ENCODE measurements at places on chromosomes 6 and 20.
A peak's percentile ranks its signal among the peaks of the same experiment; 100 is the strongest.

- DNase-seq = no peak
Observed at GRCh38 chr6:140046016-140046632, 671.7 kb upstream of the CITED2 start.

DNA sequence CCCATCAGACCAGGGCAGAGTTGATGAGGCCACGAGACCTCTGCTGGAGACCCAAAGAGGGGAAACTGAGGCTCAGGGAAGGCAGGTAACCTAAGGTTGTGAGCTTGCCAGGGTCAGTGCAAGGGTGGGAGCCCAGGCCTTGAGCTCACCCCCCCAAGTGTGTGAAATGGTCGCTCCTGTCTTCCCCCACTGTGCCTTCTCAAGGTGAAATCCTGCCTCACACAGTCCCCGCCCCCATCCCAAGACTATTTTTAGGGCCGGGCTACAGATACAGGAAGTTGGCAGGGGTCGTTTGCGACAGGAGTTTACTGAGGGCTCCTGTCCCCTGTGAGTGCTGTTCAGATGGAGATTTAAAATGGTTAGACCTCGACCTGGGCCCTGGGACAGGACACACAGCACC, 18.7 kb upstream of the GATA5 start:
- DNase-seq = no peak

- no peak for DNase-seq
Observed at GRCh38 chr6:156161471-156161870, 615.7 kb upstream of the ARID1B start.

GRCh38 chr6:66429210-66429609, 722.2 kb upstream of the EYS start:
- no peak for DNase-seq

DNA sequence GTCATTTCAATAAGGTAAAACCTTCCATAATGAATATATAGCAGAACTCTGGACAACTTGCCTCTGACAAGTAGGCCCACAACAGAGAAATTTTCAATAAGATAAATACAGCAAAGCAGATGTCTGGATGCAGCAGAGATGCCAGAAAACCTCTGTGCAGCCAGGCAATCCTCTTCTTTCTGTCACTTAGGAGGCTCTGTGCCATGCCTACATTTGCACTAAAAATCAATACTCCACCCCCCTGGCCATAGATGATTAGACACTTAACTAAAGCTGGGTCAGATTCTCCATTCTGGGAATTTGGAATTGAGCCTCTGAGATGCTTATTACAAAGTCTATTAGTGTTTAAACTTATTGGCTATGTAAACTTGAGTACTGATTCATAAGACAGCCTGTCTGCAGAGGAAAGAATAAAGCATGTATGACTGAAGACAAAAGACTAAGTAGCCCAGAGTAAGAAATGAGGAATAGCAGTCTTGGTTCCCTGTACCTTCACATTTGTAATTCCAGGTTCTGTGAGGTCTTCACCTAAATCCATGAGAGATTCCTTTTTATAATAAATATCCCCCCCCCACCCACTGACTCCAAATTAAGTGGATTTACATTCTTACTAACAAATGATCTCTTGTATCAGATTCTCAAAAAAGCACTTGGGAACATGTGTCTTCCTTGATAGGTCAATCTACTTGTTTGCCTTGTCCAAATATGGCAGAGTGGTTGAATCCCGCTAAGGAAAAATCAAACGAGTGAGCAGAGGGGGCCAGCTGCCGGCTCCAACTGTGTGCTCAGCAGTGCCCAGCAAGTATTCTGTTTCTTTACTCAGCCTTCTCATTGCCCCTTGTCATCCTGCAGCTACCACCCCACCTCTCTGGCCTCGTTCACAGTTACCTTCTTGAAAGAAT, 20.4 kb downstream of the MAN1A1 start:
- DNase-seq = no peak

DNA sequence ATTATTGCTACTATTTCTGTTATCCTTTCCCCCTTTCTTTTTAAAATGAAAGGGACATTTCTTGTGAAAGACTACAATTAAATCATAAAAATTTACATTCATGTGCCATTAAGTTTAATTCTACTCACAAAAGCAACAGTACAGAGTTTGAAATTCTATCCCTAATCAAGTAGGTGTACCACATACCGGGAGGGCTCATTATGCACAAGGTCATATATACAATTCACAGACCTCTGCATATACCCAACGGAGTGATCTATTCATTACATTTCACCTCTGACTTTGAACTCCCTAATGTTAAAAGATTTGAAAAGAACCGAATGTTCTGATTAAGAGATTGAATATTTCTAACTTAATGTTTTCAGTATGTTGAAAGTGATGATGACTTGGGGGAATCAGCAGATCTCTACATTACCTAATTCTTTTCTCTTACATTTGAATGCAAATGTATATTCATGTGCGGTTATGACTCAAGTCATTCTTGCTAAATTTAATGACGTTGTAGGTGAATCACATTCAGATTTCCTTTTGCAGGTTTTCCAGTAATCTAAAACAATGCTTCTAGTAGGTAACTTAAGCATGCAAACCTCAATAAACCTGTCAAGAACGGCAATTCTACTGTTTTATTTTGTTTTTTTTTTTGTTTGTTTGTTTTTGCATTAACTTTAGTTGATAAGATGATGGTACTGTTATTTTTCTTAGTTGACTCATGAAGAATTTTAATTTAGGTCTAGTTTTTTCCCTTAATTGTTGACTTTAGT, 7.3 kb downstream of the EYA4 start:
- DNase-seq = peak; percentile 48

- DNase-seq = no peak
Observed at GRCh38 chr20:50399555-50399916, 110.6 kb upstream of the PTPN1 start.

GRCh38 chr20:44728801-44729443, 13.8 kb downstream of the CCN5 start:
- DNase-seq = peak; percentile 10

DNA sequence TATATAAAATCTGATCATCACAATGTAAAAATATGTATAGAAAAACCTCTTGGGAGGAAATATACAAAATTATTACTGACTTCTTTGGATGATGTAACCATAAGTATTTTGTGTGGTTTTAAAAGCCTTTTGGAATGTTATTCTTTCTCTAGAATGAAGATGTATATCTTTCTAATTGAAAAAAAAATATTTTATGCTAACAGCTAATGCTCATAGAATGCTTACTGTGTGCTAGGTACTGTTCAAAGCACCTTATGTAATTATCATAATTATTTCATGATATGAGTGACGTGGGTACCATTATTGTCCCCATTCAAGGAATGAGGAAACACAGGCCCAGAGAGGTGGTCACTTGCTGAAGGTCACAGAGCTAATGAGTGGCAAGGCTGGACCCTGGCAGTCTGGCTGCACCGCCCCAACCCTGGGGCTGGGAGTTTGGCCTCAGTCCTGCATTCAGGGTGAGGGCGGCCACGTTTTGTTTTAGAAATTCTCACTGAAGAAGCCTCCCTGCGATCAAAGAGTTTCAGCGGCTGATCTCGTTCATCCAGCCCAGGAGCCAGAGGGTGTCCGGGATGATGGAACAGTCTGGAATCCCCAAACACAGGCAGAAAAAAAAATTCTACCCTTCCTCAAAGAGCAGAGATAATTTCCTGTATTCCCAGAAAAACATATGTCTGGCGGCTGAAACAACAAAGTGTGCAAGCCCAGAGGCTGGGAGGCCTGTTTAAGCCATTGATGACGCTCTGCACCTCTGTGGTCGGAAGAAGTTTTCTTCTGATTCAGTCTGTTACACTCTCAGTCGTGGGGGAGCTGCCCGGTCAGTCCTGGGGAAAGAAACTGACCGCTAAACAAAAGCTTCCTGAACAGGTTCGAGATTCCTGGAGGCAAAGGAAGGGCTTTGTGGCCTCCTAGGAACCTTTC, 37.3 kb downstream of the TFEB start:
- DNase-seq = no peak

GRCh38 chr20:46928580-46929132, 34.0 kb downstream of the EYA2 start:
- no peak for DNase-seq

- DNase-seq = peak; percentile 57
Observed at GRCh38 chr6:44386929-44387345, 569 bp upstream of the CDC5L start.

- no peak for DNase-seq
Observed at GRCh38 chr6:170142559-170142958, 148.3 kb downstream of the DLL1 start.

DNA sequence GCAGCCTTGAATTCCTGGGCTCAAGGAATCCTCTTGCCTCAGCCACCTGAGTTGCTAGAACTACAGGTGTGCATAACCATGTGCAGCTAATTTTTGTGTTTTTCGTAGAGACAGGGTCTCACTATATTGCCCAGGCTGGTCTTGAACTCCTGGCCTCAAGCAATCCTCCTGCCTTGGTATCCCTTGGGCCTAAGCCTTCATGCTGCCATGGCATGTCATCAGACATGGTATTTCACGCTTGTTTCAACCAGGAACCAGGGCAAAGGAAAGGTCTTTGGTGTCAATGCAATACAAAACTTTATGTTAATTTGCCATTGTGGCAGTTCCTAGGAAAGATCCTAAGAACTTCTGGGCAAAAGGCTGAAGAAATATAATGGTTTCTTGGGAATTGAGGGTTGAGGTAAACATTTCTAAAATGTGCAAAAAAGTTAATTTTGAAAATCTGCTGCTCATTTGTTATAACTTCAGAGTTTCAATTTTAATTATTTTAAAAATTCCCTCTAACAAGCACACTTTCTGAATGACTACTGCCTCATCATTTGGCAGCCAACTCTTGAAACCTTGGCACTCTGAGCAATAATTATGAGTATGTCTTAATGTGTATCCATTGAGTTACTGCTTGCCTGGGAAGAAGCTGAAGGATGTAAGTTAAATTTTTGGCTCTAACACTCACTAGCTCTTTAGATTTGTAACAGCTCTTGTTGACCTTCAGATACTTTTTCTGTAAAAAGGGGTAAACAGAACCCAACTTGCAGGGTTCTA, 154.1 kb downstream of the GJA10 start:
- no peak for DNase-seq

DNA sequence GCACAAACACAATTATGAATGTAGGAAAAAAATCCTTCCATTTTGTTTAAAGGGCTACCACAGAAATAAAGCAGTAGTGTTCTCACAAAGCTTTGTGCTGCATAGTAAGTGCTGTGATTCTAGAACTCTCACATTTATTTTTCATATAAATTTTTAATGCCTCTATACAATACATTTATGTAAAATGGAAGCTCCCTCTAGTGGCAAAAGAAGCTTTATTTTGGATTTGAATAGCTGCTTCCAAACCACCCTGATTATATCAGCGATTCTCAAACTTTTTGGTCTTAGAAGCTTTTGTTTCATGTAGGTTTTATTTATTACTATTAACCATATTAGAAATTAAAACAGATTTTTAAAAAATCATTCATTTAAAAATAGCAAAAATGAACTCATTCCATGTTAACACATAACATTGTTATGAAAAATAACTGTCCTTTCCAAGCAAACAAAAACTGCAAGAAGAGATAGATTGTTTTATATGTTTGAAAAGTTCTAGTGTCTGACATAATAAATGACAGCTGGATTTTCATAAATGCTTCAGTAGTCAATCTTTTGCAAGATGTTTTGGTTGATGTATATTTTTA, 38.4 kb downstream of the HS3ST5 start:
- no peak for DNase-seq

DNA sequence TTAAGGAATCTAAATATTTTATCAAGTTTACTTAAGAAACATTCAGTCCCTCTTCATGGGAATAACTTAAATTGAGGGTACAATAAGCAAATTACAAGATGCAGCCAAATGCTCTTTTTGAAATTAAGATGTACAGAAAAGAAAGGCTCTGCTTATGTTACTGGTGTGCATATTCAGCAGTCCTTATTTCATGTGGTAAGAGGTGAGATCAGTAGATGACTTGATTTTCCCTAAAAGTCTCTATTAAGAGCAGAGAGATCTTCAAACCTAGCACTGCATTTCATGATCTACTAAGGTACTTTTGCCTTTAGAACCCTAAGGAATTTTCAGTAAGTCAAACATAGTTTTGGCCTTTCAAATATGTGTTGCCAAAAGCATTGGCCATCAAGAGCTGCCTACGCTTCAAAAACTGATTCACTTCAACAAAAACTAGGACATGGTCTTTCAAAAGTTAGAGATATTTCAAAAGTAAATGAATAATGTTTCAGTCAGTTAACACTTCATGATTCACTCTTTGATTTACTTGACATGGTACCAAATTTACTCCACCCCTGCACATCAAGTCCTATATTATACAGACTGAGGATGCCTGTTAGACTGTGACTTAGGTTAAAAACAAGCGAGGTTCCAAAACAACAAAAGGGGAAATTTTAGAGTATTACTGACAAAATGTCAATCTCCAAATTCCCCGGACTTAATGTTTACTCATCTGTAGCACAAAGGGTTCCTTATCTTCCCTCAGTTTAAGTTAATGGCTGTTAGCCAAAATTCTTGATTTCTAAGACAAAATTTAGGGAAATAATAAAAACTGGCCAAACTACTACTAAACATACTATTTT, 19.2 kb downstream of the C6orf62 start:
- DNase-seq = no peak

DNA sequence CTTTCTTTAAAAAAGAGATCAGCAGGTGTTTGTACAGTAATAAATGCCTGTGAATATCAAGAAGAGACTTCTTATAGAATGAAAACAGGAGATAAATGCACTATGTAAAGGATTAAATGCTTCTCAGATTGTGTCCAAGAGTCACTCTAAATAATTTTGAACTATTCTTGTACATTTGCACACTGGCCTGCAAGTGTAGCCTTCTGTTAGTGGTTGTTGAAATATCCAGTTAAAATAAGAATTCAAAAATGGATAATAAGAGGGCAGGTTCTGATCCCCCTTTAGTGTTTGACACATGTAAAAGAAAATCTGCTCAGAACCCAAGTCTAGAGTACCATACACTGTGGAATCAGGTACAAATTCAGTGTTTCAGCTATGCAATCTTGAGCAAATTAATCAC, 91.9 kb downstream of the BCAS1 start:
- DNase-seq = no peak

- DNase-seq = no peak
Observed at GRCh38 chr20:45496166-45496565, 19.3 kb downstream of the SPINT3 start.

GRCh38 chr20:41169162-41169690, 31.9 kb downstream of the PLCG1 start:
- DNase-seq = no peak

Measured in NCI-H1417 (cell line).